ENCODE measurements at places on chromosomes 1 and 21. TPM values are rescaled to one million over a fixed set of nuclear protein-coding genes. Genes with fewer than 3 reads are reported as not detected.

DAB1 gene
- 4.0 TPM for total RNA-seq

LAPTM5 gene
- total RNA-seq = 21.1 TPM

RYR2 gene
- 0.20 TPM for total RNA-seq

CCDC181 gene
- total RNA-seq = 3.6 TPM

HSD3B2 gene
- total RNA-seq = not detected

UBE2U gene
- total RNA-seq = not detected

DNA sequence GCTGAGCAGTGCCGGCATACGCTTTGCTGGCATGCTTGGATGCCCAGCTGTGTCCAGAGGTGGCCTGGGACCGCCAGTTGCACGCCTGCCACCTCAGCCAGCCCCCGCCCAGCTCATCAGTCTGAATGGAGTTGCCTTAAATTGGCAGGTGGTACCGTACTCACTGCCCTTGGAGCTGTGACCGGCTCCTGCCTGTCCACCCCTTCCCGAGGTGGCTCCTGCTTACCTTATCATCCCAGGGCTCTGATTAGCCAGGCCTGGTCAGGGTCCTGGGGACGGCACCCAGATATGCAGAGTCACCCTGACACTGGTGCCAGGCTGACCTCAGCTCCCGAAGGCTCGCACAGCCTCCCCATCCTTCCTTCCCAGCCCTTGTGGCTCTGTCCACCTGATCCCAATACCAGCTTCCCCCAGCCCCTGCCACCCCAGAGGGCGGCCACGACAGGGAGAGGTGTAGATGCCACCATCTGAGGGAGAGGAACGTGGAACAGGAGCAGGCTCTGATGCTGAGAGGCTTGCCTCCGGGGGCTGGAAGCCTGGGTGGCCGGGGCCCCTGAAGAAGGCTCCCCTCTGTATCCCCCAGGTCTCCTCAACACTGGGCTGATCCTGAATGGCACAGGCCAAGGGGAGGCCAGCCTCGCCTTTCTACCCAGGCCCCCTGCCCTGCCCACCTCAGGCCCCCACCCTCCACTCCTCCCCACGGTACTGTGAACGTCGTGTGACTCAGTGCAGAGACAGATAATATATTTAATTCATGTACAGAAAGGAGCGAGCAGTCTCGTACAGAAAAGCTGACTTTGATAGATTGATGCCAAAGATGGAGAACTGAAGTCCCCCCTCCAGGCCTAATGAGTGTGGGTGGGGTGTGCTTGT, 27.8 kb downstream of the CDK18 start:
- H3K4me1 ChIP-seq = peaks cover 3% of the 10 kb centered on the region
- no peaks in the 10 kb centered on the region for H3K27me3 ChIP-seq
- no peak overlapping the region for H3K4me3 ChIP-seq
- H3K36me3 ChIP-seq = peaks cover 36% of the 10 kb centered on the region
- H3K27ac ChIP-seq = no peak overlapping the region

GRCh38 chr1:199857108-199857507, 170.4 kb upstream of the NR5A2 start:
- no peak for DNase-seq
- no peaks in the 10 kb centered on the region for H3K36me3 ChIP-seq
- no peaks in the 10 kb centered on the region for H3K27me3 ChIP-seq
- H3K4me3 ChIP-seq = no peak overlapping the region
- H3K4me1 ChIP-seq = no peaks in the 10 kb centered on the region

- H3K36me3 ChIP-seq = peaks cover 99% of the 10 kb centered on the region
- H3K27ac ChIP-seq = no peak overlapping the region
- no peaks in the 10 kb centered on the region for H3K27me3 ChIP-seq
- H3K4me1 ChIP-seq = no peaks in the 10 kb centered on the region
- no peak overlapping the region for H3K4me3 ChIP-seq
Observed at GRCh38 chr21:46646541-46647154, 11.2 kb downstream of the PRMT2 start.

DNA sequence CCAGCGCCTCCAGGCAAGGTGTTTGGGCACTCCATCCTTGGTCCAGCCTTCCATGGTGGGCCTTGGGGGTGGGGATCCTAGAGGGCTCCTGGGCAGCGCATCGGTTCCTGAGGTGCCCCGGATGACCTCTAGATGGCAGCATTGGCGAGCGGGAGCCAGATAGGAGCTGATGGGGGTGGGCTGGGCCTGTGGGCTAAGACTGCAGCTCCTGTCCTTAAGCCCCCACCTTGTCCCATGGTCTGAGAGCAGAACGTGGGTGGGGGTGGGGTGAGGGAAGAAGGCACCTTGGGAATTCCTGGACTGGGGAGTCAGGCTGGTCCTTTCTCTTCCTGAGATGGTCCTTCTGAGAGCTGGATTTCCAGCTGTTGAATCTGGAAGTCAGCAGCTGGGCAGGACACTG, 93.4 kb upstream of the CSF3R start:
- H3K27me3 ChIP-seq = no peaks in the 10 kb centered on the region
- no peak overlapping the region for H3K4me3 ChIP-seq
- no peak for DNase-seq
- no peaks in the 10 kb centered on the region for H3K4me1 ChIP-seq
- H3K36me3 ChIP-seq = no peaks in the 10 kb centered on the region

GRCh38 chr1:178682429-178682828, 42.6 kb upstream of the RALGPS2 start:
- H3K27ac ChIP-seq = no peak overlapping the region
- no peak overlapping the region for H3K4me3 ChIP-seq
- no peaks in the 10 kb centered on the region for H3K36me3 ChIP-seq
- no peaks in the 10 kb centered on the region for H3K27me3 ChIP-seq

DNA sequence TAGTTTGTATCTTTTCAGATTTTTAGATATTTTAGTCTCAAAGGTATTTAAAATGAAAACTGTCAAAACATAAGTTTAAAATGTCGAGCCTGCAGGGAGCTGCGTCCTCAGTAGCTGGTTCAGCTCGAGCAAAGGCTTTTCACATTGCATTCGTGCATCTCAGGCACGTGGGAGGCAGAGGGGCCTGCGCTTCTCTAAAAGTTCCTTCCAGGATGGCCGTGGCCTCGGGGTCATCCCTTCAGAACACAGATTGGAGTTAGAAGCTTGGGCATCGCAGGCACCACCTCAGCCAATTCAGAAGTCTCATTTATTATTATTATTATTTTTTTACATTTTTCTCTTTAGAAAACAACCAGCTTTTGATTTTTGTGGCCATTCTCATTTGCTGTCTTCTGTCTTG, 66.9 kb upstream of the DIP2A start:
- DNase-seq = no peak
- H3K36me3 ChIP-seq = peaks cover 78% of the 10 kb centered on the region
- no peak overlapping the region for H3K4me3 ChIP-seq
- peaks cover 10% of the 10 kb centered on the region for H3K4me1 ChIP-seq
- no peak overlapping the region for H3K27ac ChIP-seq

- no peaks in the 10 kb centered on the region for H3K4me1 ChIP-seq
- no peak for DNase-seq
- H3K27me3 ChIP-seq = no peaks in the 10 kb centered on the region
- H3K27ac ChIP-seq = no peak overlapping the region
- H3K4me3 ChIP-seq = no peak overlapping the region
Observed at GRCh38 chr1:77534456-77534855, 148.0 kb downstream of the ZZZ3 start.

DNA sequence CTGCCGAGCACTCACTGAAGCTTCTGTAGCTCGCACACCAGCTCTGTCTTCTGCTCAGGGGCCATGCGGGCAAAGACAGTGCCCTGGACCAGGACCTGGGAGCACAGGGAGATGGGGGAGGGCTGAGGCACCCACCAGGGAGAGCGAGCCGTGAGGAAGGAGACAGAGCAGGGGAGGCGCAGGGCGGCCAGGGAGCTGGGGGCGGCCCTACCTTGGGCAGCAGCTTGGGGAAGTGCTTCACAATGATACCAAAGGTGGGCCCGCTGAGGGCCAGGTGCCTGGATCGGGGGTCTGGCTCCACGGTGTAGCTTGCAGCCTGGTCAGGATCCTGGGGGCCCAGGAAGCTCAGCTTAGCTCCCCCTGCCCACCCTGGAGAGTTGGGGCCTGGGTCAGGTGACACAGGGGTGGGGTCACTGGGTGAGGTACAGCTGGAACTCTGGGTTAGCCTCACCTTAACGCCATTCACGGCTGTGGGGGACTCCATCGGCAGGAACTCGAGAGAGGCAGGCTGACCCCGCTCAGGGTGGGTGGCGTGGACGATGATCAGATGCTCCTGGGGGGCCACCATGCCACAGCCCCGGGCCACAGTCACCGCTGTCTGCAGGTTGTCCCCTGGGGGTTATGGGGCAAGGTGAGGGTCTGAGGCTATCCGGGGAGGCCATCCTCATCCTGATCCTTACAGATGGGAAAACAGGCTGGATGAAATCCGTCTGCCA, 9.4 kb upstream of the MFAP2 start:
- H3K27me3 ChIP-seq = no peaks in the 10 kb centered on the region
- H3K27ac ChIP-seq = no peak overlapping the region
- peaks cover 3% of the 10 kb centered on the region for H3K4me1 ChIP-seq
- H3K36me3 ChIP-seq = no peaks in the 10 kb centered on the region
- H3K4me3 ChIP-seq = no peak overlapping the region

- H3K4me3 ChIP-seq = no peak overlapping the region
- H3K36me3 ChIP-seq = no peaks in the 10 kb centered on the region
- H3K27ac ChIP-seq = no peak overlapping the region
- DNase-seq = no peak
Observed at GRCh38 chr1:9319789-9320519, 27.3 kb downstream of the SPSB1 start.

GRCh38 chr1:45491487-45492260, 711 bp upstream of the TESK2 start:
- peaks cover 16% of the 10 kb centered on the region for H3K4me1 ChIP-seq
- no peaks in the 10 kb centered on the region for H3K27me3 ChIP-seq
- no peak for DNase-seq
- H3K36me3 ChIP-seq = no peaks in the 10 kb centered on the region
- peak overlapping the region; percentile 15 for H3K27ac ChIP-seq

GRCh38 chr1:221440658-221441057, 301.2 kb downstream of the DUSP10 start:
- no peak overlapping the region for H3K4me3 ChIP-seq
- H3K4me1 ChIP-seq = no peaks in the 10 kb centered on the region
- peak overlapping the region; percentile 3 for H3K27ac ChIP-seq
- H3K36me3 ChIP-seq = no peaks in the 10 kb centered on the region

DNA sequence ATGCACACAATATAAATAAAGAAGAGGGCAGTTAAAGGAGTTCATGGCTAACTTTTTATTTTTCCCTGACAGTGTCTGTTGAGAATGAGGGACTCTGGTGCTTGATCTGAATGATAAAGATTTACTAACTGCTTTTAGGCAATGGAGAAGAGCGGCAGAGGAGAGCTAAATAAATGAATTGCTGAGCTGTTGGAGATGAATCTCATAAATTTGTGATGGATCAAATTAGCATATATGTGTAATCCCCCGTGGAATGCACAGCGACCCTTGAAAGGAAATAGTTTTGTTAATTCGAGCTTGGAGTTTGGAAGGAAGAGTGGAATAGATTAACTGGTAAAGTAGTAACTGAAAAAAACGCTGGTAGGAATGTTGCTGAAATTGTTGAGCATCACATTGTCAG, 40.2 kb downstream of the HMCN1 start:
- no peak for DNase-seq
- no peaks in the 10 kb centered on the region for H3K27me3 ChIP-seq

DNA sequence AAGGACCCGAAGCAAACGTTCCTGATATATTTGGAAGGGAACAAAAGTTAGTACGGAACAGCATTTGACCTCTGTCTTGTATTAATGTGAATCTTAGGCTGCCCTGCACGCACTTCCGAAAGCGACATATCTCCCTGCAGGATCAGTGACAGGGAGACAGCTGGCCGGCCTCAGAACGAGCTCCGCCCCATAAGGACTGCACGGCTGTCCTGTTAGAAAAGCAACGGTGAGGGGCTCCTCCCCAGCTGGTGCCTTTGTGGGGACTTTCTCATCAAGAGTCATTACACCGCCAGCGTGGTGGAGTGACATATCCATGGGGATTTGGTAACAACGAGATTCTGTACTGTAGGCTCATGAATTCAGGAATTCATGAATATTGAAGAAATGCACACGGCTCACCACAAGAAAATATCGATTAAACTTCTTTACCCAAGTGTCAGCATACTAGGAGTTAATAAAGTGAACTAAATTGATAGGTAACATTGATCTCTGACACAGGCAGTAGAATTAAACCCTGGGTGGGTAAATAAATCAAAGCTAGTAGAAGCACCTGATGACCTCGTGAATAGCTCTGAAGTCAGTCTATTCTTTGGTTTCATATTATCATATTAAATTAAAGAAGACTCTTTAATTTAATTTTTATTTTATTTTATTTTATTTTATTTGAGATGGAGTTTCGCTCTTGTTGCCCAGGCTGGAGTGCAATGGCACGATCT, 8.1 kb upstream of the GREM2 start:
- no peaks in the 10 kb centered on the region for H3K4me1 ChIP-seq
- DNase-seq = no peak
- H3K36me3 ChIP-seq = no peaks in the 10 kb centered on the region
- H3K27me3 ChIP-seq = no peaks in the 10 kb centered on the region
- no peak overlapping the region for H3K4me3 ChIP-seq

DNA sequence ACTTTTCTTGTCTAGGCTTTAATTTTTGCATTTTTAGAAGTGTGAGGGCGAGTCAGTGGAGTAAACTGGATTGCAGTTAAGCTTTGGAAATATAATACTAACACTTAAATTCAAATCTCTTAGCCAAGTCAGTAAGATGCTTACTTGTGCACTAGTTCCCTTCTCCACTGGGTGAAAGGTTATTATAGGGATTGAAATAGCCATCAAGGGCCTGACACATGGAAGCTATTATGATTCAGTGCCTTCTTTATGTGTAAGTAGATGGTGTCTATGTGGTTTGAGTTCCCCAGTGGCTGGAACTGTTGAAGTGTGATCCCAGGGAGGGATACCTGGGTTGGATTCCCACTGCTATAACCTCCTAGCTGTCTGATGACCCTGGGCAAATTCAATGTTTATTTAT, 24.7 kb upstream of the DMRTA2 start:
- no peak overlapping the region for H3K27ac ChIP-seq
- H3K4me3 ChIP-seq = no peak overlapping the region
- no peak for DNase-seq
- H3K27me3 ChIP-seq = no peaks in the 10 kb centered on the region
- H3K4me1 ChIP-seq = no peaks in the 10 kb centered on the region

Data from tibial nerve (tissue), 4 donors.